ENCODE measurements at places on chromosomes 12 and 14.

GRCh38 chr12:45406988-45407850 is 191.3 kb downstream of the ANO6 start:
- DNase-seq: no peak

GRCh38 chr12:59036973-59037762 is 116.9 kb upstream of the LRIG3 start:
- DNase-seq: no peak

DNA sequence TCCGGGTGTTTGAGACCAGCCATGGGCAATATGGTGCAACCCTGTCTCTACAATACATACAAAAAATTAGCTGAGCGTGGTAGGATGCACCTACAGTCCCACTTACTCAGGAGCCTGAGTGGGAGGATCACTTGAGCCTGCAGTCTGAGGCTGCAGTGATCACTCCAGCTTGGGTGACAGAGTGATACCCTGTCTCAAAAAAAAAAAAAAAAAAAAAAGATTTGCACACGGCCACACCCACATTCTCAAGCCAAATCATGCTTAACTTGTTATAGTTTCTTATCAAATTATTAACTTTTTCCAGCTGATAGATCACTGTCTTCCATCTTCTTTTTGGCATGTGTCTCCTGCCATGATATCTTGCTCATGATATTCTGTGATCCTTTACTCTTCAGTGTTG is 6.8 kb downstream of the DRAM1 start:
- no peak for DNase-seq

DNA sequence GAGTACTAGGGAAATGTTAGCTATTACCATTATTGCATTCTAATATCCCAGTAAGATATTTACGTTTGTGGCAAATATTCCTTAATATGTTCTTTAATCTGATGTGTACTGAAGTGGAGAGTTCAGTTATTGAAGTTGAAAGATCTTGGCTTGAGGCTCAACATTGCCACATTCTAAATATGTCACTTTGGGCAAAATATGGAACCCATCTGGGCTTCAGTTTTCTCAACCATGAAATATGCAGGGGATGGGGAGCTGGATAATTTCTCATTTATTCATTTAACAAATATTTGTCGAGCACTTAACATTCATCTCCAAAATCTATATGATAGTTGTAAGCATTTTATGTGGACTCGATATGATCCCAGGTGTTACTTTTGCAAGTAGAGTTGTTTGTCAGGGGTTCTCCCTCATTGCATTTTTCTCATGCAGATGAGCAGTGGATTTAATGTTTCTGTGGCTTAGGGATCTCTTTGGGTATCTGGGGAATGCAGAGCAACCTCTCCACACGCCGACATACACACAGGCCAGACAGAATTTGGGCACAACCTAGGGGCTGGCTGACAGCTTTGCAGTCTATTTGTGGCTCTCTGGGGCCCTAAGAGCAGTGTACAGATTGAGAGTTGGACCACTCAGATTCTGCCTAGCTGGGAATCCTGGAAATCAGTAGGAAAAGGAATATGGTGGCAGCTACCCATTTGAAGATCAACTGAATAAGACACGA is 26.6 kb upstream of the APPL2 start:
- no peak for DNase-seq

- DNase-seq: no peak
These were observed 102.2 kb downstream of the VEZT start for GRCh38 chr12:95319694-95320331.

GRCh38 chr12:124555168-124556073 is 12.0 kb downstream of the NCOR2 start:
- no peak for DNase-seq

DNA sequence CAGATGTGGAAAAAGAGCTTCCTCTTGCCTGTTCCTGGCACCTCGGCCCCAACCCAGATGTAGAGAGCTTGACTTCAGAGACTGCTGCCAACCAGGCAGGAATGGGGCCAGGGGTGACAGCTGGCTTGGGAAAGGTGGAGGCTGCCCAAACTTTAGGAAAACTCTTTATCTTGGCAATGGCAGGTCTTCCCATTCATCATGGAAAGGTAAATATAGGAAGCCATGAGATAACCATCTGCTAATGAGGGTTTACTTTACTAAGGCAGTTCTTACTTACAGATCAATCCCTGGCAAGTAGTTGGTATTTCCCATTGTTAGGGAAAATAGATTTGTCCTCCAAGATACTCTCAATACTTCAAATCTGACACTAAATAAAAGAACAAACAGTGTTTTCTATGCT is 143.1 kb upstream of the NUDT4 start:
- peak; percentile 84 for DNase-seq

GRCh38 chr12:124940393-124941169 is 26.1 kb upstream of the UBC start:
- DNase-seq: no peak

DNA sequence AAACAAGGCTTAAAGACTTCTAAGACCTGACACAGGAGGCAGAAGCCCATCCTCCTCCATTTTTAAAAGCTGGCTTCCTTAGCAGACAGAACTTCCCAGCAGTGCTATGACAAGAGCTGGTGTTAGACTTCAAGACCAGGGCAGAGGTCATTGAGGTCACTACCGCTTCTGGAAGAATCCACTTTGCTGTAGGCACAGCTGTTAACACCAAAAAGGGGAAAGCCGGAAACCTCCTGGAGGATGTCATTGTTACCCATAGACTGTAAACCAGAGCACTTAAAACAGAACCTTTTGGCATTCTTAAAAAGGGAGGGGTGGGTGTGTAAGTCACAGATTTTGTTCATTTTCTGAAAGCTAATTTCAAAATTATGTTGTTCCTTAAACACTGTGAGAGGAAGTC is 445.7 kb downstream of the TMTC2 start:
- DNase-seq: no peak

DNA sequence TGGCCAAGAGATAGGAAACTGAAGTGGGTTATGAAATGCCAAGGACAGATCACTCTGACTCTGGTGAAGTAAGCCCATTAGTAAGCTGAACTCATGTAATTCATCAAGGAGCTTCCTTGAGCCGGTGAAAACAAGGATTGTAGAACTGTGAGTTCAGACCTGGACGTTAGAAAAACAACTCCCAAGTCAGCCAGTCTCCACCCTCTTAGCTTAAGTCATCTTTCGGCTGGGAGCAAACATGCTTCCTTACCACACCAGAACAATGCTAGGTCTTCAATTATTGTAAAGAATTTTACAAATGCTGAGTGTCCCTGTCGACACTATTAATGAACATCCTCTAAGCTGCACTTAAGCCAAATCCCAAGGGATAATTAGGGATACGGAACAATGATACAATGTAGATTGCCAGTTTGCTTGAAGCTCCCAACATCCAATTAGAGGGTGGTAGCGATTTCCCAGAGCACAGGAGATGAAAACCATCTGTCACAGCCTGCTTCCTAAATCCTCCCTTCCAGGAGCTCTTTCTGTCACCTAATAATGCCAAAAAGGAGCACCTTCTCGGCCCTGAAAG is 45.7 kb upstream of the VASH1 start:
- no peak for DNase-seq

DNA sequence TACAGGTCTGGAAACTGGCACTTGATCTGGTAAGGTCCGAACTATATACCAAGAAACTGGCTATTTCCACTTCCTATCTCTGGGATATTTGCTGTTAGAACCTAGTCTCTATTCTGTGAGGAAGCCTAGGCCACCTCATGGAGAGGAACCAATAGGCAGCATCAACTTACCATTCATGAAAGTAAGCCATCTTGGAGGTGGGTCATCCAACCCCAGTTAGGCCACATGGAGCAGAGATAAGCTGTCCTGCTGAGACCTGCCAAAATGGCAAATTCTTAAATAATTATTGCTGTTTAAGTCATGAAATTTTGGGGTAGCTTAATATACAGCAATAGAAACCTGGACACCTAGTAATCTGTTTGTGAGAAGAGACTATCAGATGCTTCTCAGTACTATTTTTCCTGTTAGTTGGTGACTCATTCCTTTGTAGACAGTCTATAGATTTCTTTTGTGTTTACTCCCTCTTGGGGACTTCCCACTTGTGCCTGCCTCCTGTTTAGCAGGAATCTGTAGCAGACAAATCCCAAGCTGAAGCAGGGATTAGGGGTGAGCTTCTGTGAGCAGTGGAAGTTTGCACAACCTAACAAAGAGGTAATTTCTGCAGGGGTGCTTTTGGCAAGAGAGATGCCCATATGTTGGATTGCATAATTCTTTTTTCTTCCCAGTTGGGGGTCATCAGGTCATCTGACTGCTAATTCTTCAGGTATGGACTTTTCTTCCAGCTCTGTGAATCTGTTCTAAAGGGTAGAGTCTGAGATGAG is 136.8 kb downstream of the IGF1 start:
- no peak for DNase-seq

- DNase-seq: no peak
These were observed 17.1 kb downstream of the CDKL1 start for GRCh38 chr14:50379563-50379962.

DNA sequence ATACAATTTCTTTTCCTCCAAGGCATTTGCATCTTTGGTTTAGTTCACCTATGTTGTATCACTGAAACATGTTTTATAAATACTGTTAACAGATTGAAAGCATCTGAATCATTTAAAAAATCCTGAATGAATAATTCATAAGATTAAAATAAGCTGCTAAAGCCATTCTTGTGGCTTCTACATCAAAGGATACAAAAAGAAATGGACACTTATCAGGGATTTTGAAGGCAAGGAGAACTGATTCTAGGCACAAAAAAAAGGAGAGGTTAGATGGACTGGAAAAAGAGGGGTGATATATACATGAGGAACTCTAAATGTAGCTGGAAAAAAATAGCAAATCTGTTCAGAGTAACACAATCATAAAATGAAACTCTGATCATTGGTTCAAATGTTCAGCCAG is 5.8 kb upstream of the OVCH1 start:
- DNase-seq: no peak

DNA sequence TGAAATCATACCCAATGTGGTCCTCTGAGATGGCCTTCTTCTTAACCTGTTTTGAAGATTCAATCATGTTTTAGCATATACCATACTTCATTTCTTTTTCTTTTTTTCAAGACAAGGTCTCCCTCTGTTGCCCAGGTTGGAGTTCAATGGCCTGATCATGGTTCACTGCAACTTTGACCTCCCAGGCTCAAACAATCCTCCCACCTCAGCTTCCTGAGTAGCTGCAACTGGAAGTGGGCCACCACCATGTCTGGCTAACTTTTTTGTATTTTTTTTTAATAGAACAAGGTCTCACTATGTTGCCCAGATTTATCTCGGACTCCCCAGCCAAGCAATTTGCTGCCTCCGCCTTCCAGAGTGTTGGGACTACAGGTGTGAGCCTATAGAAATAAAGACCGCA is 30.4 kb downstream of the SOAT2 start:
- no peak for DNase-seq

DNA sequence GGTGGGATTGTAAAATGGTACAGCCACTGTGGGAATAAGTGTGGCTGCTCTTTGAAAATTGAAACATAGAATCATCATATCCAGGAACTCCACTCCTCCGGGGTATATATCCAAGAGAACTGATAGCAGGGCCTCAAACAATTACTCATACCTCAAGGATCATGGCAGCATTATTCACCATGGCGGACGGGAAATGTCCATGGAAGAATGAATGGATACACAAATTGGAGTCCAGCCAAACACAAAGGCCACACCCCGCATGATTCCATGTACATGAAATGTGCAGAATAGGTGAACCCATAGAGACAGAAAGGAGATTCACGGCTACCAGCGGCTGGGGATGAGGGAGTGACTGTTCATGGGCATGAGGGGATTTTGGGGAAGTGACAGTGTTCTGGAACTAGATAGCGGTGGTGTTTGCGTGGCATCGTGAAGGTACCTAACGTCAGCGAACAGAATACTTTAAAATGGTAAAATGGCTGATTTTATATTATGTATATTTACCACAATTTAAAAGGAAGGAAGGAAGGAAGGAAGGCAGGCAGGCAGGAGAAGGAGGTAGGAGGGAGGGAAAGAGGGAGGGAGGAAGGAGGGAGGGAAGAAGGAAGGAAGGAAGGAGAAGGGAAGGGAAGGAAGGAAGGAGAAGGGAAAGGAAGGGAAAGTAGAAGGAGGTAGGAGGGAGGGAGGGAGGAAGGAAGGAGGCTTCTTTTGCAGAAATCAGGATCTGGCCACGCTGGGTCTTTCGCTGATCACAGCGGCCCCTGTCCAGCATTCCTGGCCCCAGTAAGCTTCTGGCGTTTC is 14.1 kb upstream of the NCOR2 start:
- DNase-seq: no peak

DNA sequence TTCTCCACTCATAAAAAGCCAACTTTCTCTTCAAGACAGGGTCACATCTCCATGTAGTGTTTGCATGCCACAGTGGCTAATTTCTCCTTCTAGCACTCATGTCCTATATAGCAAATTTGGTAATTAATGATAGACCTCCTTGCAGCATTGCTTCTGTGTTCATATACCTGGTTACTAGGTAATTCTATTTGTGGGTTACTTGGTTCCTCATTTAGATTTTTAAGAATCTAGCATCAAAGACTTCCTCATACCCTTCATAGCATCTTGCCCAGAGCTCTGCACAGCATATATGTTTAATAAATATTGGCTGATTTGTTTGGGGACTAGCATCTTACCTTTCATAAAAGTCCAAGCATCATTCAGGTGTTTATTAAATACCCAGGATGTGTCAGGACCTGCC is 152.1 kb downstream of the DUSP6 start:
- no peak for DNase-seq

- no peak for DNase-seq
These were observed 18.9 kb downstream of the IGF1 start for GRCh38 chr12:102461501-102461900.

DNA sequence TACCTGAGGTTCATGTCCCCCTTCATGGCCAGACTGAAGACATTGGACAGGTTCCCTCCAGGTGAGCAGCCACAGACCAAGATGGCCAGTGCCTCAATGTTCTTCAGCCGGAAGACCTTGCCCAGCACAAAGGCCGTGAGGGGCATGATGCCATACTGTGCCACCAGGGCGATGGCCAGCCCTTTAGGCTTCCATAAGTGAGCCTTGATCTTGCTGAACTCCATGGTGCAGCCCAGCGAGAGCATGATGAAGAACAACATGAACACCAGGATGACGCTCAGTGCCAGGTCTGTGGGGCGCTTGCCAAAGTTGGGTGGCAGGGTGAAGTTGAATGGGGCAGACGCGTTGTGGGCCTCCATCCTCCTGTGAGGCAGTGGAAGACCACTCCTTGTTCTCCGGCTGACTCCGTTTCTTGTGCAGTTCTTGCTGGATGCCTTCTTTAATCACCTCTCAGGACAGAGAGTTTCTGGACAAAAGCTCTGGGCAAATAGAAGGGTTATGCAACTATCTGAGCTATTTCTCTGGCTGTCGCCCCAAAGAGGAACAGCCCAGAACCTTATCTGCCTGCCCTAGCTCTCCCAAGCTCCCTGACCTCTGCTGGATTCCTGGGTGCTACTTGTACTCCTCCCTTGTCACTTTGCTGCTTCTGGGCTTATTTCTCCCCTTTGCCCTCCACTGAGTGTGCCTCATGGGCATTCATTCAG is at the start of gene SLC10A1:
SLC10A1 (minus strand) TSS at position 445 of the 704 bp plus-strand sequence; CDS start at position 359, 86 bp downstream.
- no peak for DNase-seq
